EH (cell line): ENCODE measurements at places on chromosomes 1 and 21.

DNA sequence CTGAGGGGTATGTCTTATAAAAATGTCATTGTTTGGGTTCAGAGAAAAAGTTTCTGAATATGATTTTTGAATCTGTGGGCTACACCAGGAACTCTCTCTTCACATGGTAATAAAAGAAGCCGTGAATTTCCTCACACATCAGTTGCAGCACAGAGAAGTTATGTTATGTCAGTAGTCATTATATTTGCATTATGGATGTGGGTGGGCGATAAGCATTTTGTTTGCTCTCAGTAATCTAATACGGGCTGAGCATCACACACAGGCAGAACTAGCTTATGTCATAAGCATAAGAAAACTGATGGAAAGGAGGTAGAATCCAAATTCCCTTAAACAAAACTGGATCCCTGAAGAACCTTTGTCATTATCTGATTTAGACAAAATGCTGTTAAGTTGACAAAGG lies 70.8 kb downstream of the PRDM2 start:
- DNase-seq, result no peak

- DNase-seq, result no peak
Observed at GRCh38 chr1:25099343-25099951, 132.9 kb downstream of the SYF2 start.

DNA sequence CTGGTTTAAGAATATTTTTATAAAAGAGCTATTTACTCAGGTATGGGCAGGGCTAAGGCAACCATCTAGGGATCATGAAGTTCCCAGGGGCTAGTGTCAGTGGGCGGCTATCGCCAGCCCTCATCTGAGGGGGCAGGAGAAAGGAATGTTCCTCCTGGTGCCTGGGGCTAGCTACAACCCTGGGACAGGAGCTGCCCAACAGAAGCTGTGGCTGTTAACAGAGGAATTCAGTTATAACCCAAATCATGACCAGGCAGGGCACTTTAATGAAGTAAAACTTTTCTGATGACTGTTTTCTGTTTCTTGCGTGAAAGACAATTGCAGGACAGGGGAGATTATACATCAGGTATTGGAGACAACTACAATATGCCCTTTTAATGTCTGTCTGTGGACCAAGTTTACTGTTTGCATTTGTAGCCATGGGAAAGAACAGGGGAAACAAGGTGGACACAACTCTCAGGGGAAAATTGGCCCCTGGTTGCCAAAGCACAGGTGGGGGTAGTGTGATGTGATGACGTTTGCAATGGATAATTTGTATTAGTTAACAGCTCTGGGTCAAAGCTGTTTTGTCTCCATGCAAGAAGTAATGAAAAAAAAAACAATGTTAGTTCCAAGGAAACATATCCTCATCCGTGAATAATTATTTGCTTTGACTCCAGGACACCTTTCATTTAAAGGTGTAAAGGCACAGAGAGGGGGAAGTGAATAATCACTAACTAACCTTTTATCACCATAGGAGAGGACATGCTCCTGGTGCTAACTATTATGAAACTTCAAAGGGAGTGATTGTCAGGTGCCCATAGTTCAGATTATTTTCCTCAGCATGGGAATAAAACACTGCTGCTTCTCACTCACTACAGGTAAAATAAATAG lies 105.2 kb downstream of the TSEN15 start:
- peak; percentile 74 for DNase-seq

DNA sequence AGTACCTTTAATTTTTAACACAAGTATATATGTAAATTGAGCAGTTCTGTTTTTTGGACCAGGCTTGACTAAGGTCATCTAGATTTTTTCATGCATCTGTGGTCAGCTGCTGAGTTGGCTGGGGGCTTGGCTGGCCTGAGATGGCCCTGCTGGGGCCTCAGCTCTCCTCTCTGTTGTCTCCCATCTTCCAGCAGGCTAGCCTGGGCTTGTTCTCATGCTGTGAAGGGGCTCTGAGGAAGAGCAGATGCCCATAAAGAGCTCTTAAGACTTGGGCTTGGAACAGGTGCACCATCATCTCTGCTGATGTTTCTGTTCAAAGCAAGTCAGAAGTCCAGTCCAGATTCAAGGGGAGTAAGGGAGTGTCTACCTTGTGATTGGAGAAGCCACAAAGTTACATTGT lies 51.2 kb upstream of the TNR start:
- DNase-seq, result no peak

DNA sequence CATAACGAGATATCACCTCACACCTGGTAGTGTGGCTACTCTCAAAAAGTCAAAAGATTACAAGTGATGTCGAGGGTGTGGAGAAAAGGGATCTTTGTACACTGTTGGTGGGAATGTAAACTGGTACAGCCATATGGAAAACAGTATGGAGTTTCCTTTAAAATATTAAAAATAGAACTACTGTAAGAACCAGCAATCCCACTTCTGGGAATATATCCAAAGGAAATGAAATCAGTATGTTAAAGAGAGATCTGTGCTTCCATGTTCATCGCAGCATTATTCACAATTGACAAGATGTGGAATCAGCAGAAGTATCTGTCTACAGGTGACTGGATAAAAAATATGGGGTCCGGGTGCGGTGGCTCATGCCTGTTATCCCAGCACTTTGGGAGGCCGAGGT lies 7.6 kb upstream of the PIK3C2B start:
- DNase-seq, result no peak

DNA sequence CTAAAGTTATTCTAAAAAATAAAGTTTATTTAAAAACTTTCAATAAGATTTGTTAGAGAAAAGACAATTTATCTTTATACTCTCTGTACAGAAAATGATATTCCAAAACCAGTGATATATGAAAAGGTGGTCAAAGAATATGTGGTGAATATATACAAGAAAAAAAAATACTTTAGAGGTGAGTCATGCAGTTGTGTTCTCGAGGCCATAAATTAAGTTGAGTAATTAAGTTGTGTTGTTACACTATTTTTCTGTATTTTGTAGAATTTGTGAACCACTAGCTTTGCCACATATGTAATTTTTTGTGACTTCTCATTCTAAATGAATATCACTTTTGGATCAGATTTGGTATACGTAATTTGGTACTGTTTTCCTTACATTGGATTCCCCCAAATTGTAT lies 23.6 kb upstream of the DUSP10 start:
- peak; percentile 25 for DNase-seq

- DNase-seq, result no peak
Observed at GRCh38 chr1:22749503-22749902, 38.9 kb downstream of the EPHB2 start.

GRCh38 chr1:8625981-8626898 lies 191.2 kb downstream of the RERE start:
- peak; percentile 98 for DNase-seq

- no peak for DNase-seq
Observed at GRCh38 chr1:92838519-92838918, 6.7 kb downstream of the RPL5 start.

DNA sequence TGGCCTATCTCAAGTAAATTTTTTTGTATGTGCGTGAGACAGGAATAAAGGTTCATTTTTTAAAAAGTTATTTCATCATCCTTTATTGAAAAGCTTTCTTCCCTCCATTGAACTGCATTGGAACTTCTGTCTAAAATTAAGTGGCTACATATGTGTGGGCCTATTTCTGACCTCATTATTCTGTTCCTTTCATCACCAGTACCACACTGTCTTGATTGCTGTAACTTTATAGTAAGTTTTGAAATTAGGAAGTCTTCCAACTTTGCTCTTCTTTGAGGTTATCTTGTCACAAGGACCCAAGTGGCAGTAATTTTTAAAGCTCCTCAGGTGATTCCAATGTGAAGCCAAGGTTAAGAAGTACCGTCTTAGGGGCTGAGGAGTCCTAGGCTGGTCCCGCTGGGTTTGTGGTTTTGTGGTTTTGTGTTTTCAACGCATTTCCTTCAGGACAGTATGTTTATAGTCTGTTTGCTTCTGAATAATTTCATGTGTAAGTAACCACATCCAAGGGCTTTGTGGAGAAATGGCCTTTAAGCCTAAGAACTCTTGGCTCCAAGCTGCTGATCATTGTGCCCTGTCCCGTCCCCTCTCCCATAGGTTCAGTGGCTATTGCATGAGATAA lies 12.4 kb upstream of the SCAF4 start:
- no peak for DNase-seq

GRCh38 chr1:223765719-223766340 lies 53.5 kb downstream of the CAPN2 start:
- DNase-seq, result no peak

- DNase-seq, result no peak
Observed at GRCh38 chr1:172756024-172756423, 97.1 kb downstream of the FASLG start.

DNA sequence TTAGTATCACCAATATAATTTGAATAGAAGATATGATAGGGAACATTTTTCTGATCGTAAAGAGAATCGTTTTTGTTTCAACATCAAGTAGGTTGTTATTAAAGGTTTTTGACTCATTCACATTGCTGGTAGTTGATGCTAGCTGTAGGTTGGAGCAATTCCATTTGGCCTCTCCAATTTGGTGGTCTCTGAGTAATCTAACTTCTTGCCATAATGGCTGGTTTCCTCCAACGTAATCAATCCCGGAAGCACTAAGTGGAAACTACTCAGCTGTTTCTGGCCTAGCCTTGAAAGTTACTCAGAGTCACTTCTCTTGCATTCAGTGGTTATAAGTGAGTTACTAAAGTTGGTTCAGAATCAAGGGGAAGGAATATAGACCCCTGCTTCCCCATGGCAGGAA lies 26.0 kb downstream of the RCOR3 start:
- DNase-seq, result no peak

DNA sequence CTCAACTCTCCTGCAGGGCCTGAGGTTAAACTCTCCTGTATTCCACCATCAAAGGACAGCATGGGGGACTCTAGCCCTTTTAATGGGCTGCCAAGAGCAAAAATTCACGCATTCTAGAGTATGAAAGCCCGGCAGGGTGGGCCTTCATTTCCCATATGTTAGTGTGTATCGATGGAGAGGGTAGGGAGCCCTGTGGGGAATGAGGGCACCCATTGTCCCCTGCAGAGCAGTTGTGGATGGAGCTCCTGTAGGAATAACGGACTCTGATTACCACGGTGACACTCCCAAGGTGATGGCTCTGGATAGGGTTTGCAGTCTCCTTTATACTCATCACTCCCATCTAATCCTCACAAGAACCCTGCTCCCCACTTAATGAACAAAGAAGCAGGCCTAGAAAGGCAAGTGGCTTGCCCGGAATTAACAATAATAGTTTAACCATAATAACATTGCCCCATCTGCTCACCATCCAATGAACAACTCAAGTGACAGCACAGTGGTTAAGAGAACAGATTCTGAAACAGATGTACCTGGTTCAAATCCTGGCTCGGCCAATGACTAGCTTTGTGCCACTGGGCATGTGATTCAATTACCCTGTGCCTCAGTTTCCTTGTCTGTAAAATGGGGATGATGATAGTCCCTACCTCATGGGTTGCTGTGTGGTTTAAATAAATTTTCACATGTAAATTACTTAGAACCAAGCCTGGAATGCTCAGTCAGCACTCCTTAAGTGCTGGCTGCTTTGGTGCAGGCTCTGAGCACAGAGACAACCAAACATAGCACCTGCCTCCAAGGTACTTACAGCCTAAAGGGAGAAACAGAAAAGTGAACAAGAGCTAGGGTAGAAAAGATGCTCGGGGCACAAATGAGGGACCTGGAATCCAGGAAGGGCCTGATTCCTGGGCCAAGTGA lies 29.0 kb downstream of the HIVEP3 start:
- DNase-seq, result no peak

GRCh38 chr1:8266436-8267165 lies 51.3 kb upstream of the SLC45A1 start:
- DNase-seq, result no peak

DNA sequence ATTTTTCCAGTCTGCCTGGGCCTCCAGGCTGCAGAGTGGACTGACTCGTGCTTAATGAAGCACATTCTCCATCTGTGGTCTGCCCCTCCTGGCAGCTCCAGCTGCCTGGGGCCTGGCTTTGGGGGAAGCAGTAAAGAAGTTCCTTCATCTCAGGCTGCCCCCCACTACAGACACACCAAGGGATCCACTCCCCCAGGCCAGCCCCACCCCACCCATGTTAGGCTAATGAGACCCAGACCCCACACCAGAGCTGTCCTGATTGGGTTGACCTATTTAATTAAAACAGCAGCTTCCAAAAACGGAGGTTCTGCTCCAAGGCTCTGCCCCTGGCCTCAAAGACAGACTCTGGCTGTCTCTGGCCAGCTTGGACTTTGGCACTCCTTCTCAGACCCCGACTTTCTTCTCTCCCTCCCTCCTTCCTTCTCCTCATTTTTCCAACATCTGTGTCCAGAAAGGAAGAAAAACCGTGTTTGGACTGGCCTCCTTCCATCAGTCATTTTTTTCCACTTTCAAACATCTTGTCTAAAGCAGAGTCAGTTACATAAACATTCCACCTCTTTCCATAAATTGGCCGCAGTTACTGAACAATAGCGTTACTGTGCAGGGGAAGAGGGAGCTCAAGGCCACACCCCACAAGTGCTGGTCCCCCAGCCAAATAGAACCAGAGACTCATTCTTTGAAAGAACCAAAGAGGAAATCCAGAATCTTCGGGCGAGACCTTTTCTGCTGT lies 29.7 kb downstream of the SERTAD4 start:
- DNase-seq, result peak; percentile 89

- DNase-seq, result no peak
Observed at GRCh38 chr1:12738934-12739333, 7.1 kb upstream of the CFAP107 start.

GRCh38 chr21:44785620-44786335 lies 15.8 kb downstream of the UBE2G2 start:
- DNase-seq, result peak; percentile 56

DNA sequence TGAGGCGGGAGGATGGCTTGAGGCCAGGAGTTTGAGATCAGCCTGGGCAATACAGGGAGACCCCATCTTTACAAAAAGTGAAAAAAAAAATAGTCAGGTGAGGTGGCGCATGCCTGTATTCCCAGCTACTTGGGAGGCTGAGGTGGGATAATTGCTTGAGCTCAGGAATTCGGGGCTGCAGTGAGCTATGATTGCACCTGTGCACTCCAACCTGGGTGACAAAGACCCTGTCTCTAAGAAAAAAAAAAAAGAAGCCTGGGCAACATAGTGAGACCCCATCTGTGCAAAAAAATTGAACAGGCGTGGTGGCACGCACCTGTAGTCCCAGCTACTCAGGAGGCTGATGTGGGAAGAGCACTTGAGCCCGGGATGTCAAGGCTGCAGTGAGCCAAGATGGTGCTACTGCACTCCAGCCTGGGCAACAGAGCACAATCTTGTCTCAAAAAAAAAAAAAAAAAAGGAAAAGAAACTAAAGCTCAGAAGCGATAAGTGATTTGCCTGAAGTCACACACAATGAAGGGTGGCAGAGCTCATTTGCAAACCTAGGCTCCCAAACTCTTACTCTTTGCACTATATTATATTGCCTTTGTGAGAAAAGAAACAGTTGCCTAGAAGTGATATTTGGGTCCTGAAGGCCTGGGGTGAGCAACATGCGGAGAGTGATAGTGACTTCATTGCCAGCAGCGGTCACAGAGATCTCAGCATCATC lies 2.0 kb downstream of the CCDC24 start:
- DNase-seq, result no peak

- DNase-seq, result no peak
Observed at GRCh38 chr1:156862997-156863599, 2.4 kb downstream of the NTRK1 start.

GRCh38 chr1:85078903-85079302 lies 30.6 kb upstream of the MCOLN3 start:
- peak; percentile 32 for DNase-seq
